ENCODE measurements at places on chromosomes 3 and 15. TPM values are rescaled to one million over a fixed set of nuclear protein-coding genes. Genes with fewer than 3 reads are reported as not detected.

The CA12 gene
- not detected for total RNA-seq

The LMAN1L gene
- total RNA-seq = 0.14 TPM

The STARD5 gene
- 6.2 TPM for total RNA-seq

The LCTL gene
- not detected for total RNA-seq

The VPS13C gene
- total RNA-seq = 31.5 TPM

The NME9 gene
- not detected for total RNA-seq

The MESP1 gene
- total RNA-seq = 4.2 TPM

The RNF7 gene
- total RNA-seq = 67.1 TPM

The FBXO40 gene
- not detected for total RNA-seq

The SLC22A14 gene
- total RNA-seq = not detected

The GALK2 gene
- 26.1 TPM for total RNA-seq

The ADGRG7 gene
- not detected for total RNA-seq

The DNAH12 gene
- not detected for total RNA-seq

The SLC12A1 gene
- total RNA-seq = not detected

GRCh38 chr3:124461838-124462632 is 268.2 kb upstream of the UMPS start:
- DNase-seq = no peak

DNA sequence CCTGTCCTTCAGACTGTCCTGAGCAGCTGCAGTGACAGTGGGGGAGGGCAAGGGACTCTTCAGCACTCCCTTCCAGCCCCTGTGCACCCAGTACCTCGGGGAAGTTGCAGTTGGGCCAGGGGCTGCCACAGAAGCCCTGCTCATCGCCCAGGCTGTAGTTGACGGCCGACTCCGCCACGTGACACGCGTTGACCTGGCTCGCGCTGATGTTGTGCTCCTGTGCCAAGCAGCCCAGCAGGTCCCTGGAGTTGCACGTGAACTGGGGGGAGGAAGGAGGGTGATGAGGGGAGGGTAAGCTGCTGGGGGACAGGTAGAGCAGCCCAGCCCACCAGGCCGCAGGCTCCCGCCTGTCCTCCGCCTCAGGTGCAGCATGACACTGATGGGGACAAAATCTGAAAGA is 101.2 kb downstream of the SEC22A start:
- no peak for DNase-seq

- DNase-seq = peak; percentile 27
Observed at GRCh38 chr3:4351164-4351855, 48.1 kb downstream of the SETMAR start.

GRCh38 chr15:59298225-59298853 is 74.3 kb downstream of the MYO1E start:
- DNase-seq = peak; percentile 49

GRCh38 chr15:80744415-80744814 is 34.8 kb upstream of the CEMIP start:
- no peak for DNase-seq

GRCh38 chr15:51848811-51849210 is 19.4 kb downstream of the TMOD3 start:
- no peak for DNase-seq

DNA sequence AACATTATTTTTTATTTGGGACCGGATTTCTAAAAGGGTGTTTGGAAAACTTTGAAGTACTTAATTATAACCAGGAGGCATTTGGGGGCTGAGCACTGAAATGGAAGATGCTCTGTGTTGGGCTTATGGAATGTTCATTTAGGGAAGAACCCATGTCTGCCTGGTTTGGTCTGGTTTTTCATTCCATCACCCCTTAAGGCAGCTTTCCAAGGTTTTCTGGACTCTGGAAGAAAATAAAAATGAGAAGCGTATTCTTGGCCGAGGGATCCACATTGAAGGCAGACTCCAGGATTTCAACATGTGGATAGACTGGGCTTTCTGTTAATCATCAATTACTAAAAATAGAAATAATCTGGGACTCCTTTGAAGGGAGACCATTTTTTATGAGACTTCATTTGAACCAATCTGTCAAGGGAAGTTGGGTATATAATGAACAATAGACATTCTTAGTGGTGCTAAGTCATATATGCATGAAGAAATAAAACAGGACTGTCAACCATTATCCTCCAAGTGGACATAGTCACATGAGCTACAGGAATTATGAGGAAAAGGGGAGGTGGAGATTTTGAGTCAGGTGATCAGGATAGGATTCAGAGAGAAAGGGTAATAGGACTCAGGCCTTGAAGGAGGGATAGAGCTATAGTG is 270.5 kb upstream of the ADAMTS9 start:
- no peak for DNase-seq

DNA sequence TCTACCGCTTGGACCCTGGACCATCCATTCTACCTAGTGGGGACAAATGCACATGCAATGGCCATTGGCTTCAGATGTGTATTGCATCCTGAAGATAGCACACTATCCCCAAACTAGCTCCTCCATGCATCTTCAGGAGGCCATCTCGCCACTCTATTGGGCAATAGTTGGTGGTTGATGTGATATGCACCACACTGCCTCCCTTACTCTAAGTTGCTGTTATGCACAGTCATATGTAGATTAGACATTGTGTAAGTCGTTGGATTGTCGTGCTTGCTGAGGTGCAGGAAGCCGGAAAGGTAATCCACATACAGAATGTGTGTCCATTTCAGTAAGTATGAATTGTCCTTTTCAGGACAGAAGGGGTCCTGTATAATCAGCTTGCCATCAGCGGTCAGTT is 26.7 kb upstream of the PLA2G4D start:
- DNase-seq = no peak

GRCh38 chr15:96047255-96047931 is 283.1 kb upstream of the NR2F2 start:
- no peak for DNase-seq

DNA sequence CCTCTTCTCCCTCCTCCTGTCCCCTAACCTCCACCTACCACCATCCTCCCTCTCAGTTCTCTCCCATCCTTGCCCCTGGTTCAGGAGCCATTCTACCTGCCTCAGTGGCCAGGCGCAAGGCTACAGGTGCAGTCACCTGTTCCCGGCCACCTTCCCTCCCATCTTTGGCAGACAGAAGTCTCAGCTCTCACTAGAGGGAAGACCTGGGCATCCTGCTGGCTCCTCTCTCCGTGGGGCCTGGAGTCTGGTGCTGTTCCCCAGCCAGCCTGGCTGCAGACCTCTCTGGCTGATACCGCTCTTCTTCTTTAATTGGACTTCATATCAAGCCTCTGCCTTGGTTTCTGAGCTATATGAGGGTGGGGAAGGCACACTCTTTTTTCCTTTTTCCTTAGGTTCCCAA is 53.0 kb upstream of the SLC6A1 start:
- DNase-seq = no peak

- peak; percentile 48 for DNase-seq
Observed at GRCh38 chr3:127697551-127698240, 24.9 kb downstream of the ABTB1 start.

DNA sequence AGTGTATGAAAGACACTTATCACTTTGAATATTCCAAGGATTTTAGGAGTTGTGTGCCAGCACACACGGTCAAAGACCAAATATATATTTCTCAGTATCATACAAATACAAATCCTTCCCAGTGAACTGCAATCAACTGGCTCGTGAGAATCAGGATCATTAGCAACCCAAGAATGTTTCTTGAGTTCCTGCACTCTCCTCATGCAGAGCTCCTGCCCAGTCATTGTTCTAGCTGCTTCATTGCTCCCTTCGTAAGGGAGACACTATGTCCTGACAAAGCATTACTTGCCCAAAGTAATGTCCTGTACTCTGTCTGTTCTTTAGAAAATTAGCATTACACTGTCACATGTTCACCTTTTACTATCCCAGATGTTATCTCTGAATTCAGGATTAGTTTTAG is 92.0 kb upstream of the SLC4A7 start:
- no peak for DNase-seq

- DNase-seq = no peak
Observed at GRCh38 chr3:141722081-141722480, 16.0 kb upstream of the RNF7 start.

- DNase-seq = no peak
Observed at GRCh38 chr3:99768126-99768525, 49.5 kb upstream of the CMSS1 start.

DNA sequence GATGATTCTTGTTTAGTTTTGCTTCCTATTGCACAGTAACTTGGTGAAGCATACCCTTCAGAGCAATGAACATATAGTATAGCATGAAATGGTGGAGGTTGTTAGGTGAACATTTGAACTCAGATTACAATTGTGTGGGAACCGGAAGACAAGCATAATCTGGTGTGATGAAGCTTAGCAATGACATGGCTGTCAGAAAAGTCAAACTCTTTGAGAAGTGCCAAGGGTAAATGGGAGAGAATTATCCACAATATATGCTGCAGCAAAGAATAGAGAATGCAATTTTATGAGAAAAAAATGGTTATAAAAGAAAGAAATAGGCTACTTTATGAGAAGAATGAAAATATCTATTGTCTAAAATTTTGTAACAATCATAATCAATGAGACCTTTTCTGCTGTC is 1536.7 kb downstream of the SI start:
- no peak for DNase-seq

DNA sequence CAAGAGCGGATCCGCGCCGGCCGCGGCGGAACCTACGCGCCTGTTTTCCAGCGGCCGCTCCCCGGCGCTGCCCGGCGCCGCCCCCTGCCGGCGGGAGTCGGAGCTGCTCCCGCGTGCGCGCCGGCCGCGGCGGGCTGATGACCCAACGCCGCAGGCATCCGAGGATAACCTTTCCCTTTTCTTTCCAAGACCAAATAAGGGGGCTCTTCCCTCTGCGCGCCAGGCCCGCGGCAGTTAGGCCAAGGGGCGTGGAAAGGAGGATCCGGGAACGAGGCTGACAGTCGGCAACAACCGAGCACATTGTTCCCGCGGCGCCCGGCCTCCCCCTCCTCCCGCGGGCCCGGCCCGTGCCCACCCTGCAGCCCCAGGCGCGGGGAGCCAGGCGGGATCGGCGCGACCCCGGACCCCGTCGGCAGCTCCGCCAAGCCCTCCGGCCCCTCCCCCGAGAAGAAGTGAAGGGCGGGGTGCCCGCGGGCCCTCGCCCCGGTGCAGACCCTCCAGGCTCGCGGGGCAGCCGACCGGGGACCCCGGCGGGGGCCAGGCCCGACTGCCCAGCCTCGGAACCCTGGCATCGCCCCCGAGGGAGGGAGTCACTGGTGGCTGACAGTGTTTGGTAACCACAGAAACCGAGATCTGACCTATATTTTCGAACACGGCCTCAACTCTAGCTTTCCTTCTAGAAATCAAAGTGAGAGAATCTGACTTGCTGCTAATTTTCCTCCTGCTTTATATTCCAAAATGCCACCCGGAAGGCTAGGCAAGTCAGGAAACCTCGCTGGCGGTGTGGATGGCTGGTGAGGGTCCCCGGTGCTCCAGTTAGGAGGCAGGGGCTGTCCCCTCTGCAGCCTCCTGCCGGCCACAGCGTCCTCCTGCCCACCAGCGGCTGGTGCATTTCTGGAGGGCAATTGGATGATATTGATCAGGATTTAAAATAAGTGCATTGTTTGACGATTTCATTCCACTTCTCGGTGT is 45.6 kb upstream of the SYNM start:
- DNase-seq = peak; percentile 61

DNA sequence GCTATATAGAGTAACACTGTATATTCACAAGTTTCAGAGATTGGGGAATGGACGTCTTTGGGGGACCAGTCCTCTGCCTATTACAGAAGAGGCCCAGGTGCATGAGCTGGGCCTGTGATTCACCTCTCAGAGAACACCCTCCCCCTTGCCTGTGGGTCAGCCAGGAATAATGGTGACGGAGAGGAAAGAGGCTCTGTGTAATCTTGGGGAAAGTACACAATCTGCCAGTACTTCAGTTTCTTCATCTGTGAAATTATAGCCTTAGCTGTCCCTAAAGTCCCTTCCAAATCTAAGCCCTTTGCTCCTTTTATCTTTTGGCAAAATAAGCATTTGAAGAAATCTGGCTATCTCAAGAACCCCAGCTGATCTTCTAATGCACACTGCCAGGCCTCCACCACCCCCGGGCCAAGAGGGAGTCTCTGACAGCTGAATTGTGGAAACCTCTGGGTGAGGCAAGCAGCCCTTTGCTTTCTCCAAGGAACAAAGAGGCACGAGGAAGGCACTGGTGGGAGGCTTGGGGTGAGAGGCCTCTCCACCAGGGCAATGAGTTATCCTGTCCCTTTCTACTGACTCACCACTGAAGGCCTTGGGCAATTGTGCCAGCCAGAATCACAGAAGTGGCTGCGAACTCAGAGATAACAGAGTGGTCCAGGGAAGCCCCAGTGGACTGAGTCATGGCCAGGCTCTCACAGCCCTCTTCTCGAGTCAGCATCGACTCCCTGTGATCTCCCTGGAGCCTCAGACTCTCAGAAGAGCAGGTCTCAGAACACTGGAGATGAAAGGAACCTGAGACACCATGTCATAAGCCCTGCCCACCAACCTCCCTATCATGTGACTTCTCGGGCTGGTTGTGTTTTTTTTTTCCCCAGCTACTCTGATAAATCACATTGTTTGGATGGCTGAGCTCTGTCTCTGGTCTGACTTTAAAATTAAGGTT is 31.8 kb downstream of the CCNL1 start:
- DNase-seq = peak; percentile 72

- no peak for DNase-seq
Observed at GRCh38 chr15:69613182-69613581, 160.6 kb downstream of the RPLP1 start.

DNA sequence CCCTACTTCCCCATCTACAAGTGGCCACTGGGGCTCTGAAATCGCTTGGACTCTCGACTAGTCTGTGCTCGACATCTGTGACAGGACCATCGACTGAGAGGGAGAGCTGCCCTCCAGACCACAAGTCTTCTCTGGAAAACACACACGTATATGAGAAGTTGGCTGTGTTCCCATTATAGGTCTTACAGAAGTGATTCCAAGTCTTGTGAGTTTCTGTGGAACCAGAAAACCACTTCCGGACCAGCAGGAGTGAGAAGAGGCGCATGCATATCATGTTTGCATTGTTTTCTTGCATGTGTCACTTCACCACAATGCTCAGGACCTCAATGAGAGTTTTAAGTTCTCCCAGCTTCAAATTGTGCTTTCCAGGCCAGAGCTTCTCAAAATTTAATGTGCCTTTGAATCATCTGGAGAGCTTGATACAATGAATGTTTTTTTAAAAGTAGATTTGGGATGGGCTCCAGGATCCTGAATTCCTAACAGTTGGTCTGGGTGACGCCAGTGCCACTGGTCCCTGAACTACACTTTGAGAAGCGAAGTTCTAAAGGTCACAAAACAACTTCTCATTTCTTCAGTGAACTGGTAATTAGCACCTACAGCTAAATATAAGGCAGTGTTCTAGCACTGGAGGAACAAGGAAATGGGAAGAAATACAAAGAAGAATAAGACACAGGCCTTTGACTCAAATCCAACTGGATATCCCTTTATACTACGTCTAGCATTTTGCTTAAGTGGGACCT is 15.7 kb downstream of the LIPC start:
- DNase-seq = no peak

DNA sequence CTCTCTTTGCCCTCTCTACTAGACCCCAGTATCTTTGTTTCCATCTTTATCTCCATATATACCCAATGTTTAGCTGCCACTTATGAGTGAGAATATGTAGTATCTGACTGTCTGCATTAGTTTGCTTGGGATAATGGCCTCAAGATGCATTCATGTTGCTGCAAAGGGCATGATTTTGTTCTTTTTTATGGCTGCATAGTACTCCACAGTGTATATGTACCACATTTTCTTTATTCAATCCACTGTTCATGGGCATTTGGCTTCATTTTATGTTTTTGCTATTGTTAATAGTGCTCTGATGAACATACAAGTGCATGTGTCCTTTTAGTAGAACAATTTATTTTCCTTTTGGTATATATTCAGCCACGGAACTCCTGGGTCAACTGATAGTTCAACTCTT is 671.5 kb upstream of the GRM7 start:
- no peak for DNase-seq

GRCh38 chr3:41148901-41149300 is 50.4 kb upstream of the CTNNB1 start:
- no peak for DNase-seq
